Thoracic aorta (tissue), 2 donors: ENCODE measurements at places on chromosomes 7 and 10.
A peak's percentile ranks its signal among the peaks of the same experiment; 100 is the strongest.

DNA sequence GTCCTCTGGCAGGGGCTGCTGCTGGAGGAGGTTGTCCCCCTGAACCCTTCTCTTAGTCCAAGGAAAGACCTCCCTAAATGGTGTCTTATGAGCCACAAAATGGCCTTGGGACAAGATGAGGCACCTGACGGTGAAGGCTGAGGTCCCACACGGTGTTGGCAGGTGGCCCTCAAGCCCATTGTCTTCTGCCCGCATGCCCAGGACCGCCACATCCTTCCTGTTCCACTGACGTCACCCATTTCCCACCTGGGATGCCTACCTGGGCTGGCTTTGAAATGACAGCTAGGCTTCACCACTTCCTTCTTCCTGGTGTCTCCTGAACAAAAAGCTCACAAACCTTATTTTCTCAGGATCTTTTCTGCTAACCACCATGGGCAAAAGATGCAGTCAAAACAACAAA, 2.1 kb upstream of the DMBT1 start:
- DNase-seq, result no peak

- no peak for DNase-seq
Measured at GRCh38 chr10:16384021-16384420, 52.8 kb upstream of the PTER start.

DNA sequence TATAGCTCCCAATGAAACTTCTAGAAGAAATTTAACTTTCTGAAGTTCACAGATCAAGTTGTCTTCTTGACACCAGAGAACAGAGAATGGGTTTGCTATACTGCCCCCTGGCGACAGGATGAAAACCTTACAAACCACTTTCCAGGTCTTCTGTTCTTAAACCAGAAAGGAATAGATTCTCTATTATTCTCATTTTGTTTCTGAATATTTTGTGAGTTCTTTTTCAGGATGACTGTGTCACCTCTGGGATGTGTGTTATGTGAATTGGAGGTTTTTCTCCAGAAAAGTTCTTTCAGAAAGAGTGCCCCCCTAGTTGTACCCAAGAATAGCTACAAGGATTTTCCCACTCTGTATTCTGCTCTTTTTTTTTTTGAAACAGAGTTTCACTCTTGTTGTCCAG, 6.3 kb downstream of the IFT22 start:
- DNase-seq, result no peak

GRCh38 chr10:34157501-34157900, 657.6 kb downstream of the PARD3 start:
- no peak for DNase-seq

GRCh38 chr10:99779335-99779734, 3.1 kb upstream of the ABCC2 start:
- no peak for DNase-seq

DNA sequence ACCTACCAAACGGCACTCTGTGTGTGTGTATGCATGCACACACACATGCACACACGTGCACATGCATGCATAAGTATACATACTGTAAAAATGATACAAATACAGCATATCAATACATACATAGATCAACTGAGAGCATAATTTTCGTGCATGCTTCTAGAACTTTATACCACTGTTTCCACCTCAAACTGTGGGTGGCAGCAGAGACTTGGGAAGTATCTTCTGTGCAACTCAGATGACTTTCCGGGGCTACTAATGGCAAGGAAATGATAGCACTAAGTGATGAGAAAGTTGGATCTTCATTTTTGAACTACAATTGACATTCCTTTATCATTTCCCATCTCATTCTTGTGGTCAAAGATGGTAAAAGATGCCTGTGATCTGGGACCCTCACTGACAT, 570.7 kb downstream of the REEP3 start:
- DNase-seq, result no peak

GRCh38 chr7:47944536-47945260, 3.6 kb downstream of the PKD1L1 start:
- DNase-seq, result no peak

- DNase-seq, result no peak
Measured at GRCh38 chr7:84714765-84715164, 472.1 kb downstream of the SEMA3D start.

DNA sequence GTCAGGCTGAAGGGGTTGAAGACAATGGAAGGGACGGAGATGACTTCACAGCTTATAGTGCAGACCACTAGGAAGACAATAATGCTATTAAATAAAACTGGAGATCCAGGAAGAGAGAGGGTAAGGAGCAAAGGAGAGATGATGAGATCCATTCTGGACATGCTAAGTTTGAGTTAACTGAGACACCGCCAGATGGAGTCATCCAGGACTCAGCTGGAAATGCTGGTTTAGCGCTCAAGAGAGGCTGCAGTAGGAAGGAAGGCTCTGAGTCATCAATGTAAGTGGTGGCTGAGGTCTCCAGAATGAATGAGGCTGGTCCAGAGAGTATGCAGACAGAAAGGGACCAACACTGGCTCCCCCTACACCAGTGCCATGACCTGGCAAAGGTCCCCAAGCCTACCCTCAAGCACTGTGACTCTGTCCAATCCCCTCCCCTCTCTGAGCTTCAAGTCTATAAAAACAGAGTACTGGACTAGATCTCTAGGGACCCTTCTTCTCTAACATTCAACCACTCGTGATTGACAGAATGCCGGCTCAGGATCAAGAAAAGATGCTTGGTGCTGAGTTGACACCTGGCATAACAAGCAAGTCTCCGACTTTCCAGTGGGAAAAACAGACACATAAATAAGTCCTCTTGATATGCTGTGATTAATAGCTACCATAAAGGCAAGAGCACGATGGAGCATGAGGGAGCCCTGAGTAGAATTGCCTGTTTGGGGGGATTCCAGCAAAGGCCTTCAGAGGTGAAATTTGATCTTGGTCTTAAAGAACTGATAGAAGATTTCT, 8.9 kb downstream of the GFRA1 start:
- DNase-seq, result no peak

DNA sequence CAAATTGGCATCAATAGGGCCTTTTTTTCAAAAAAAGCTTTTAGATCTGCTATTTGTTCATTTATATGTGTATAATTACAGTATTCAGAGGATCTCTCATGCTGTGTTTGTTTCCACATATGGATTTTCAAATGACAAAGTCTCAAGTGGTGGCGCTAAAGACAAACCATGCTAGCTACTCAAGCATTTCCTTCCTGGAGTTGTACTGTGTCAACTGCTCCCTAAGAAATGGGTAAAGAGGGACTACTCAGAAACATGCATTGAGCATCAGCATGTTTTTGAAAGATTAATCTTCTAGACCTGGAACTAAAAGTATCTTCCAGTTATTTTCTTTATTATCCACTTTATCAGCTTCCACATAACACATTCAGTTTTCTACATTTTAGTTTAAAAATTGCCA, 12.7 kb downstream of the CNTNAP2 start:
- DNase-seq, result no peak

DNA sequence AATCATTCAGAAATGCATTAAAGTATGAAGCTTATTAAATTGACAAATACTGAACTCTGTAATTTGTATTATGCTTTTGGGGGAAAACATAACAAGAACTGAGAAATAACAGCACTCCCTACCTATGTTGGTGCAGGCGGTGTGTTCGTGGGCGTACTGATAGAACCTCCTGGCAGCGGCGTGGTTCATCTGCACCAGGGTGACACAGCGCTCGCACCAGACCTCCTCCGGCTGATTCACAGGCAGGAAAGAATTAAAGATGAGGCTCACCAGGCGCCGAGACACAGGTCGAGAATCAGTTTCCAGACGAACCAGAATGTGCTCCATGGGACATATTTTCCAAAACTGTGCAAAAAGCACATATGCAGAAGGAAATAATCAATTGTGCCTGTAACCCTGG, 40.2 kb downstream of the NCAPG2 start:
- DNase-seq, result no peak

DNA sequence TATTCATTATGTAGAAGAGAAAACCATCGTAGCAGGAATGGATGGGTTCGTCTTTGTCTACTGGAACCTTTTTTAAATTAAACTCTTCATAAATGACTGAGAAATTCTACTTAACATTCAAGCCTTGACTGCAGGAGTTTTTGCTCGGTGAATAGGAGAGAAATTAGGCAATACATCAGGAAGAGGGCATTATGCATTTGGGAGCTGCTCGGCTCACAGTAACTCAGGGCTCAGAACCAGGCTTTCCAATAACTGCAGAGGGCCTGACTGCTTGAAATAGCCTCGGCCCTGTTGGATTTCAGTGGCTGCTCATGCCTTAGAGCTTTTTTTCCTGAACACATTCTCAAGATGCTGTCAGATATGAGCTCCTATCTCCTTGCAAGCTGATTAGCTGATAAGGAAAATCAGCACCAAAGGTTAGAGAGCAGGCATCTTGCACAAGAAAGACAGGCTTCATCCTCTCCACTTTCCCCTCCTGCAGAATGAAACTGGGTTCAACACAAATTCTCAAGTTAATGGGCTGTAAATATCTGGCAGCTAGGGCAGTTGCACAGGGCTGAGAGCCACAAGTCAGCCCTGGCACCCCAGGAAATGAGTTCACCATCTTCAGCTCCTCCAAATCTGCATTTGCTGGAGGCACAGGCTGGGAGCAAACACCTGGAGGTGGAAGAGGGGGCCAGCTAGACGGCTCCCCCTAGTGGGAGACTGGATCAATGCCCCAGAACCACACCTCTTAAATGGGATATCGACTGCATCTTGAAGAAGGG, 24.3 kb downstream of the TECTB start:
- no peak for DNase-seq

- no peak for DNase-seq
Measured at GRCh38 chr10:17153321-17153720, 23.7 kb upstream of the CUBN start.

- DNase-seq, result no peak
Measured at GRCh38 chr7:33692956-33693355, 212.4 kb upstream of the BMPER start.

- no peak for DNase-seq
Measured at GRCh38 chr10:5900247-5900646, 10.2 kb downstream of the FBH1 start.

DNA sequence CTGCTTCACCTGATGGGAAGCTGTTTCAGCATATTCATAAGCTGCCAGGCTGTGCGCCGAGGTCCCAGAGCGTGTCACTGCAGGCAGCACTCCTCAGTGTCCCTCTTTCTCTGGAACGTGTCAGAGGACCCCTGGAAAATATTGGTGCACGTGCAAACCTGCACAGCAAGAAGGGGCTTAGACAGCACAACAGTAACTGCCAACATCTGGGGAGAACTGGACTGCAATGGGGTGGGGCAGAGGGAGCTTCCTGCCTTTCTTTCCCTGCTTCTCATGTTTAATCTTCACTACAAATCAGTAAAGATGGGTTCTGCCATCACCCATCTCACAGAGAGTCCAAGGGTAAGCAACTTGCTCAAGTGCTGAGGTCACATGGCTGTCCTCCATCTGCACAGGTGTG, 86.5 kb upstream of the GPR26 start:
- no peak for DNase-seq

GRCh38 chr7:150446288-150446938, 4.0 kb upstream of the GIMAP8 start:
- DNase-seq, result no peak

GRCh38 chr7:41943094-41943577, 240.2 kb upstream of the INHBA start:
- DNase-seq, result no peak

- no peak for DNase-seq
Measured at GRCh38 chr7:27079234-27079975, 16.4 kb downstream of the HOXA1 start.

- DNase-seq, result no peak
Measured at GRCh38 chr7:157176771-157177170, 38.0 kb downstream of the UBE3C start.

- no peak for DNase-seq
Measured at GRCh38 chr7:16954321-16954720, 72.5 kb upstream of the AGR3 start.

- DNase-seq, result no peak
Measured at GRCh38 chr10:74683067-74683466, 143.3 kb upstream of the KAT6B start.

GRCh38 chr10:73469579-73469978, 26.2 kb downstream of the PPP3CB start:
- DNase-seq, result no peak

- peak; percentile 46 for DNase-seq
Measured at GRCh38 chr7:116271963-116272886, 61.9 kb downstream of the TES start.

DNA sequence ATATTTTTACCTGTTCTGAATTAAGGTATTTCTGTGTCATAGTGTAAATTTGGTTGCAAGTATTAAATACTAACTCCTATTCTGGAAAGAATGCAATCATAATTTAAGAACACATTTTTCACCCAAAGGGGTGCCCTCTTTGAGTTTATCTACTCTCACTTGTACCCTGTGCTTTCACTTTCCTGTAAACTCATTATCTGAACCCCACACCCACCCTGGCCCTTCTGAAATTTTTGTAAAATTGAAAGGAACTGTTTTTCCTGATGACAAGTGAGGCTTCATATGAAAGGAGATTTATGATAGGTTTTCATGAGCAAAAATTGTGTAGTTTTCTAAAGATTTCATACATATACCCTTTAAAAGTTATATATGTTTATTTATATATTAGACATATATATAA, 134.5 kb downstream of the WNT2 start:
- DNase-seq, result no peak

DNA sequence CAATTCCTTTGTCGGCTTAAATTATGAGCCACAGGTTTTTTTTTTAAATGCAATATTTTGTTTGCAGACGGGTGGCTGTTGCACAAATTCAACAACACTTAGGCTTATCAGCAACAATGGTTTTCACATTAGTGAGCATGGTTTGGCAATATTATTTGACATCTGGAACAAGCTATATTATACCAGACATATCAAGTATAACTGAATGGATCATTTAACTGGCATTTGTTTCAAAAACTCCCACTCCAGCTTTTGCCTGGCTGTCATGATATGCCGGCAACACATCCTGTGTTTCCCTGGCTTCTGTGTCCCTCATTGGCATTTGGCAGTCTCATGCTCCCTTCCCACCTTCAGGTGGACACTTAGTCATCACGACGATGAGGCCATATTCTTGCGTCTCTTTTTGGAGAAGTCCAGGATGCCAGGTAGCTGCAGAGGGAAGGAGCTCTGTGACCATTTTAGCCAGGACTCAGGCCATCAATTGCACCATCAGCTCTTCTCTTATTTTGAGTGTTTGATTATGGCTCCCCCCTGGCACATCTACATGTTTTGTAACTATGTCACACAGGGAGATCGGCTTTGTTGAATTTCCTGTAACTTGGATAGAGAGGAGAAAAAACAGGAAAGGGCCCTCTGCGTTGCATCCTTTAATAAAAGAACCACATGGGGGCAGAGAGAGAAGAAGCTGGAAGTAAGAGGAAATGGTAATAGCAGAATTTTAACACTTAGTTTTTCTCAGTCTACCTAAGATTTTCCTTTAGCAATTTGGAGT, 413.9 kb downstream of the LRMDA start:
- no peak for DNase-seq

- DNase-seq, result no peak
Measured at GRCh38 chr10:68043030-68043429, 32.1 kb downstream of the HERC4 start.

- DNase-seq, result no peak
Measured at GRCh38 chr7:40598915-40599314, 464.1 kb downstream of the SUGCT start.

- no peak for DNase-seq
Measured at GRCh38 chr7:27948861-27949260, 208.9 kb downstream of the TAX1BP1 start.

- no peak for DNase-seq
Measured at GRCh38 chr10:93090619-93091018, 16.9 kb downstream of the CYP26A1 start.

- no peak for DNase-seq
Measured at GRCh38 chr7:2508327-2509215, 11.0 kb upstream of the LFNG start.

- no peak for DNase-seq
Measured at GRCh38 chr10:100773646-100774045, 28.3 kb downstream of the PAX2 start.
